Activated T-cell treated with anti-CD3 and anti-CD28 coated beads, Interleukin-2, amount 50 U/mL, for 72 hours (primary cell): ENCODE measurements at places on chromosomes 4 and X. TPM values are rescaled to one million over a fixed set of nuclear protein-coding genes. Genes with fewer than 3 reads are reported as not detected.

Gene CXorf58
- not detected for total RNA-seq

DNA sequence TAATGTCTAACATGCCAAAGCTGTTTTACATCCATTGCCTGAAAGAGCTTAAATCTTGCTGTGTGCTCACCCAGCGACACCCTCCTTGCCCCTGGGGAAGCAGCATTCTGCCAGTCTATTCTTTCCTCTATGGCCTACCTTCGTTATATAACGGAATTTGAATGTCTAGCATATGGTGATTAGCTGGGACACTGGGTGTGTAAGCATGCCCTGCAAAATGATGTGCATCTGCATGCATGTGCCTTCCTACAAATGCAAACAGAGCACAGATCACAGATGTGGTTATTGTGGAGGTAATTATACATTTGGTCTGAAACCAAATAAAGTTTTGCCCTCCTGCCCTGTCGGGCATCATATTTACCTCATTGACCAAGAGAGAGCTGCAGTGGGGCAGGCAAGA is 90.8 kb downstream of the NHS start:
- DNase-seq: no peak

GRCh38 chrX:9767375-9767774 is 1.7 kb upstream of the GPR143 start:
- DNase-seq: no peak

- DNase-seq: no peak
These were observed 107.6 kb downstream of the AMER1 start for GRCh38 chrX:64097891-64098290.

- no peak for DNase-seq
These were observed 173.5 kb downstream of the NPFFR2 start for GRCh38 chr4:72205298-72205697.

DNA sequence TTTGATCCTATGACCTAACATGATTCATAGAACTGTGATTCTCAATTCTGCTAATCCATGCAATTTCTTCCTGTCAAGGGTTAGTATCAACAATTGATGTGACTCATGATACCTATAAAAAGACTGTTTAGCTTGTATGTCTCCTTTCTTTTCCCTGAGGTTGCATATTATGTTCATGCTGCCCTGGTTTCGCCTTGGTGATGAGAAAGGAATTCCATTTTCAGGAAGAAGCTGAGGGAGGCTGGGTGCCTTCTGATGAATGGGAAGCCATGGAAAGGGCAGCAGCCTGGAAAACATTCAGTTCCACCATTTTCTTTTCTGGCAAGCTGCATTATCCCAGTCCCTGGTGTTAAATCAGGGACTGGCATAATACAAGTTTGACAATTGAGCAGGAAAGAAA is 976.5 kb downstream of the RPA4 start:
- no peak for DNase-seq

DNA sequence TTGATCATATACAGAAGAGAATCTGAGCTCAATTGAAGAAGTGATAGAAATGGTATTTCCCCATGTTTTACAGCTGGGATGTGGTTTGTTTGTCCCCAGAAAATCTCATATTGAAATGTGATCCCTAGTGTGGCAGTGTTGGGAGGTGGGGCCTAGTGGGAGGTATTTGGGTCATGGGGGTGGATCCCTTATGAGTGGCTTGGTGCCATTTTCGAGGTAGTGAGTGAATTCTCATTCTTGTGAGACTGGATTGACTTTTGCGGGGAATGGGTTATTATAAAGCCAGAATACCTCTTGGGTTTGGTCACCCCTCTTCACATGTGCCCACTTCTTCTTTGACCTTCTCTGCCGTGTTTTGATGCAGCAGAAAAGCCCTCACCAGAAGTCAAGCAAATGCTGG is 29.6 kb upstream of the PAGE1 start:
- DNase-seq: no peak

GRCh38 chr4:62407534-62407933 is 1207.4 kb downstream of the ADGRL3 start:
- DNase-seq: no peak

GRCh38 chr4:78143634-78144033 is 86.5 kb downstream of the FRAS1 start:
- no peak for DNase-seq

DNA sequence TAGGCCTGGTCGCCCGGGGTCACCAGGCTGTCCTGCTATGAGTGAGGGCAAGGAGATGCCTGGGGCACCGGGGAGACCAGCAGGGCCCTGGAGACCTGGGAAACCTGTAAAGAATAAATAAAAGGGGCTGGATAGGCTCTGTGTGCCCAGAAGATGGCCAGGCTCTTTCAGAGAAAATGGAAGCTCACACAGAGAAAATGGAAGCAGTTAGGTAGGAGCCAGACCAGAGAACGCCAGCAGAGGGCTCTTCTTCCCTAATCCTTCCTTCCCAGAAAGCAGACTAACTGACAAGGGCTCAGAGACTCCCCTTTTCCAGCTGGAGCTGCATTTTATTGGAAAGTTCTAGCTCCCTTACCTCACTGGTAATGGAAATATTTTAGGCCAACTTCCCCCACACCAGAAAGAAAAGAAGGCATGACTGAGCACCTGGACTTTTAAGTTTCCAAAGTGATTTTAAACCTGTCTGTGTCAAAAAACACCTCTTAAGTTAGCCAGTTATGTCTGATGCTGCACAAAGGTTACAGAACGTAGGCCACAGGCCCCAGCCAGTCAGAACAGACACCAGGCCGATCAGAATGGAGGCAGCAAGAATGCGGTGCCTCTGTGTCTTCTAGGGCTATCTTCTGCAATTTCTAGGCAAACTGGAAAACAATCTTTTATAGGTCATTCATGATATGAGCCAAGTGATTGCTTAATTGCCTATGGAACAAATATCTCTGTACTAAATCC is 74.0 kb downstream of the ATG4A start:
- DNase-seq: no peak

Gene ALB
- total RNA-seq: 0.42 TPM

Gene MSANTD1
- 2.5 TPM for total RNA-seq

Gene GLRA2
- not detected for total RNA-seq

Gene ANKRD17
- total RNA-seq: 43.9 TPM

Gene TRPC5OS
- not detected for total RNA-seq

- no peak for DNase-seq
These were observed 40.3 kb downstream of the AMMECR1 start for GRCh38 chrX:110277609-110278008.

DNA sequence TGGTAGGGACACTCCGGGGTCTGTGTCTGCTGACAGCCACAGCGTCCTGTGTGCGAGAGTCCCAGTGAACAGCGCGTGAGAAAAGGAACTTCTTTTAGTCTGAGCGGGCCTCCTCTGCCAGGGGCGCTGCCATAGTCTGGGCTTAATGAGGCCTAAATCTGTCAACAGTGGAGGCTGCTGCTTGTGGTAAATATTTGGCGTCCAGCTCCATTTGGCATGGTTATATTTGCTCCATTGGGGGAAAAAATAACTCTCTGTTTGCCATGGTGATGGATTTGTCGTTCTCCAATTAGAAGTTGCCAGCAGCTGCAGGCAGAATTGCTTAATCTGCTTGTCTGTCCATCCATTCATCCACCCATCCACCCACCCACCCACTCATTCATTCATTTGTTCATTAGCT is 71.4 kb upstream of the PSAPL1 start:
- no peak for DNase-seq

DNA sequence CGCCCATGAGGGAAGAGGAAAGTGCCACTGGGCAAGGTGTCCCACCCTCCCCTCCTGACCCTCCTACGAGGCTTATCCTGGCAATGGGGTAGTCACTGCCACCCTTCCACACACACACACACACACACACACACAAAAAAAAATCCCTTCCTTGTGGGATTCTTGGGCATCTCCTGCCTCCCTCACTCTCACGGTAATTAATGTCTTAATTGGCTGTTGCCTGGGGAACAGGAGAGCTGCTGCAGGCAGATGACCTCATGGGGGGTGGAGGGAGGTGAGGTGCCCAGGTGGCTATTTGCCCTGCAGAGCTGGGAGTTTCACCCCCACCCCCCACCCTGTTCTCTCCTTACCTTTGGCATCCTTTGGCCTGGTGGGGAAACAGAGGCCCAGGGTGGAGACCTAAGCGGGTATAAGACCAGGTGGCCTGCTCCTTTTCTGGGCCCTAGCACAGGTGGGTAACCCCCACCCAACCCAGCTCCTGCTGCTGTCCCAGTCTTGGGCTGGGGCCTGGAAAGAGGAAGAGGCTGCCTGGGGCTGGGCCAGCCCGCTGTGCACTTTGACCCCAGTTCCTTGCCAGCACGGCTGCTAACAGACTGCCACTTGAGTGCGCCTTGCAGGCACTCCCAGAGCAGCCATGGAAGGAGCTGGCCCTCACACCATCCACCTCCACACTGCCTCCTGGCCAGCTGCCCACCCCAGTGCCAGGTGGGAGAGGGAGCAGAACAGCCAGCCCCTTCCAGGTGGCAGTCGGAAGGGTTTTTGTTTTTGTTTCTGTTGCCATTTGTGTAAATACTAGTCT is 12.6 kb downstream of the EFNB1 start:
- no peak for DNase-seq

GRCh38 chr4:37805091-37805490 is 21.4 kb upstream of the PGM2 start:
- DNase-seq: no peak

DNA sequence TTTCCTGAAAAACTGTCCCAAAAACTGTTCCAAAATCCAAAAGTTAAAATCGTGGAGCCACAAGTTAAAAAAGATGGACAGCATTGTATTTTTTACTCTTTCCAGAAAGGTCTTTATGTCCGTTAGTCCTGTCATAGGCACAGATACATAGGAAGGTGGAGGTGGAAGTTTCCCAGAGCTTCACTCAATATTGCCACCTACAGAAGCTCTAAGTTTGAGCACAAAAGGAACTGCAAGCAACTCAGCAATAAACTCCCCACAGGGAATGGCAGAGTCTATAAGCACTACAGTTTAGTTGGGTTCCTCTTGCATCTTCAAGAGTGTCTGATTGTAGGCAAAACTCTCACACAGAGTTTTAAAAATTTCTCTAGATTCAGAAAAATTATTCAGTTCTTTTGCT is 22.0 kb upstream of the UGT2B4 start:
- DNase-seq: no peak

DNA sequence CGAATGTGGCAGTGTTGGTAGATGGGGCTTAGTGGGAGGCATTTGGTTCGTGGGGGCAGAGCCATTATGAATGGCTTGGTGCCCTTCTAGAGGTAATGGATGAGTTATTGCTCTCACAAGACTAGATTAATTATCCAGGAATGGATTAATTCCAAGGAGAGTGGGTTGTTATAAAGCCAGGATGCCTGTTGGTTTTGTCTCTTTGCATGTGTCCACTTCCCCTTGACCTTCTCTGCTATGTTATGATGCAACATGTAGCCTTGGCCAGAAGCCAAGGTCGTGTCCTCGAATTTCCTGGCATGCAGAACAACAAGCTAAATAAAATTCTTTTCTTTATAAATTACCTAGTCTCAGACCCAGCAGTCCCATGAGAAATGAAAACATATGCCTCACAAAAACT is 111.2 kb upstream of the PLS3 start:
- no peak for DNase-seq

Gene WAS
- total RNA-seq: 81.4 TPM

DNA sequence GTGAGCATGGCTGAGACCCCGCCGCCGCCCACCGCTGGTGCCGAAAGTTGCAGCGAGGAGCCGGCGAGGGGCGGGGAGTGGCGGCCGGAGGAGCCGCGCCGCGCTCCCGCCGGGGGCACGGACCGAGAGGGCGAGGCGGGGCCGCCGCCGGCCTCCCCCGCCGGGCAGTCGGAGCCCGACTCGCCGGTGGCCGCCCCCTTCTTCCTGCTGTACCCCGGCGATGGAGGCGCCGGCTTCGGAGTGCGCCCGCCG is 16.5 kb downstream of the UTP3 start:
- DNase-seq: peak; percentile 52

Gene TCEAL7
- total RNA-seq: not detected

DNA sequence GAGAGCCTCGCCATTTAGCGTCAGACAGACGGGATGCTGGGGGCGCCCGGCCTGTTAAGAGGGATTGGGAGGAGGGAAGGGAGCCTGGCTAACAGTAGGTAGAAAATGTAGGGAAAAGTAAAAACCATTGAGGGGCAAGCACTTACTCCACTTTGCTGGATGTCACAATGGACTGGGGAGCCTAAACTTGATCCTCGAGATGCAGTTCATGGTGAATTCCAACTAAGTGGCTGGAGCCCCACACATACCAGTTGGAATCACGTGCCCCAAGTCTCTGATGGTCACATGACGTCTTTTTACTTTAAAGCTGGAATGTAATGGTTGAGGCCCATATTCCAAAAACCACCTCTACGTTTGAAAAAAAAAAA is 1.5 kb downstream of the PLS3 start:
- DNase-seq: no peak
